CD8-positive, alpha-beta memory T cell (primary cell): ENCODE measurements at places on chromosomes 6 and 20. TPM values are rescaled to one million over a fixed set of nuclear protein-coding genes. Genes with fewer than 3 reads are reported as not detected.

KPNA5 gene
- total RNA-seq = 11.3 TPM

CST8 gene
- not detected for total RNA-seq

DNA sequence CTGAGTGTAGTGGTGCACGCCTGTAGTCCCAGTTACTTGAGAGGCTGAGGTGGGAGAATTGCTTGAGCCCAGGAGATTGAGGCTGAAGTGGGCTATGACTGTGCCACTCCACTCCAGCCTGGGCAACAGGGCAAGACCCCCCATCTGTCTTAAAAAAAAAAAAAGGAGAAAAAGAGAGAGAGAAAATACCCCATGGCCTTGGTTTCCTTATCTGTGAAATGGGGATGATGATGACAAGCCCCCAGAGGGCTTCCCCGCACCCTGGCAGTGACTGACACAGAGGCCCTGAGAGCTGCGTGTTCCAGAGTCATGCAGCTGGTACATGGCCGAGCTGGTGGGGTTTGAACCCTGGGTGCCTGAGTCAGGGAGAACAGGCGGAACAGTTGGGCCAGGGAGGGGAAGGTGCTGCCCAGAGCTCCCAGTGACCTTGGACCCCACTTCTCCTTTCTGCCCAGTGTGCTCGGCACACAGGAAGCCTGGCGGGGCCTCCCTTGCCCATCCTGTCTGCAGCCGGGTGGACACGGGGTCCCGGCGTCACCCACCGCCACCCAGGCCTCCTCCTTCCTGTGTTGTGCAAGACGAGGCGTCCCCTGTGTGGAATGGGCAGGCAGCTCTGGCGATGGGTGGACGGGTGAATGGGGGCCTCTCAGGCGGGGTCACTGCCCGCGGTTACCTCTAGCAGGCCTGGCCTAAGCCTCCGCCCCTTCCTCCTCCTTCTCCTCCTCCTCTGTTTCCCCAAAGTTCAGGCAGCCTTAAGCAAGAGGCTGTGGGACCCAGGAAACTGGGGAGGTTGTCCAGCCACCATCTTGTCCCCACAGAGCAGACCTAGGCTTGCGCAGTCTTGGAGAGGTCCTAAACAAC, 84.2 kb downstream of the CEBPB start:
- H3K4me3 ChIP-seq = no peak overlapping the region
- no peaks in the 10 kb centered on the region for H3K36me3 ChIP-seq
- no peak overlapping the region for H3K27ac ChIP-seq
- H3K27me3 ChIP-seq = no peaks in the 10 kb centered on the region
- DNase-seq = no peak

- peak overlapping the region; percentile 90 for H3K4me3 ChIP-seq
- no peaks in the 10 kb centered on the region for H3K36me3 ChIP-seq
- DNase-seq = no peak
- peak overlapping the region; percentile 97 for H3K27ac ChIP-seq
These were observed 36.4 kb downstream of the HFE start for GRCh38 chr6:26123675-26123946.

DNA sequence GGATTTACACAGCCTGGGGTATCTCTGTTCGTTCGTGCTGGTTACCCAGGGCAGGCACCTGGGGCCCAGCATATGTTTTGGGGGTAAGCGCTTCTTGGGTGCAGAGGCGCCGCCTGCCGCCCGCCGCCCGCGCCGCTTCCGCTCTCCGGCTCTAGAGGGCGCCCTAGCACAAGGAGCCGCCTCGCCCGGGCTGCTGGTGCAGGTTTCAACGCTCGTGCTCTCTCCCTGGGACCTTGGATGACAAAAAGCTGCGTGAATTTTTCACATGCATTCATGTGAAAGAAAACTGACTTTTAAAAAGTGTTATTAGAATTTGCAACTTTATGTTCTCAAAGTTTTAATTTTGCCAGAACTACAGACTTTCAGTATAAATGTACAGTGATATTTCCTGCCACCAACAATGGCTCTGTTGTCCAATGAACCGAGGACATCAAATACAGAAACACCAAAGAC, 32.5 kb downstream of the PRR18 start:
- H3K27me3 ChIP-seq = no peaks in the 10 kb centered on the region
- no peak overlapping the region for H3K4me3 ChIP-seq
- H3K36me3 ChIP-seq = no peaks in the 10 kb centered on the region
- DNase-seq = peak; percentile 71
